ENCODE measurements at places on chromosomes 1 and 21. TPM values are rescaled to one million over a fixed set of nuclear protein-coding genes. Genes with fewer than 3 reads are reported as not detected.

The TPTE gene
- total RNA-seq = not detected

The SLC45A3 gene
- 1.1 TPM for total RNA-seq

DNA sequence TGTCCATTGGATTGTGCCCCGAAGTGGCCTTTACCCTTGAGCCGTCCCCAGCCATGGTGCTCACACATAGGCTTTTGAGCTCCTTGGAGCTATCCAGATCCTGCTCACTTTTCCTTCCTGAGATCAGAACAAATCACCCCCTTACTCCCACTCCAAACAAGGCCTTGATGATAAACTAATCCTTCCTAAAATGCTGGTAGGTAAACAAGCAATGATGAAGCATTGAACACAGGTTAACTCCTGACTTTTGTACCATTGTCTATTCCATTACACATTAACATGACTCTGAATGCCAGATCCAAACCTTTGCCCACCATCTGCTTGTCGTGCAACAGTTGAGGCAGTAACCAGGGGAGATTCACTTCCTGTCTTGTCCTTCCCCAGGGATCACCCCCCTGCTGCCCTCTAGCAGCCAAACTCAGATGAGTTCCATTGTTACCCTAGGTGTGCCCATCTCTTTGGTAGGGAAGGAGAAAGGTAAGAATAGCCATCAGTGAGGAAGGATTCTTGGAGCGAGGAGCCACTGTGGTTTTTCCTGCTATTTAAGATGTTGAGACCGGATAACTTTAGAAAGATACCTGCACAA is 79.5 kb upstream of the DNAJC6 start:
- H3K4me3 ChIP-seq = no peak overlapping the region
- no peak for DNase-seq
- no peaks in the 10 kb centered on the region for H3K27me3 ChIP-seq
- peaks cover 2% of the 10 kb centered on the region for H3K36me3 ChIP-seq

GRCh38 chr1:210571356-210572284 is 242.9 kb downstream of the HHAT start:
- no peaks in the 10 kb centered on the region for H3K27me3 ChIP-seq
- no peak overlapping the region for H3K4me3 ChIP-seq
- H3K27ac ChIP-seq = no peak overlapping the region
- no peaks in the 10 kb centered on the region for H3K4me1 ChIP-seq
- DNase-seq = no peak

DNA sequence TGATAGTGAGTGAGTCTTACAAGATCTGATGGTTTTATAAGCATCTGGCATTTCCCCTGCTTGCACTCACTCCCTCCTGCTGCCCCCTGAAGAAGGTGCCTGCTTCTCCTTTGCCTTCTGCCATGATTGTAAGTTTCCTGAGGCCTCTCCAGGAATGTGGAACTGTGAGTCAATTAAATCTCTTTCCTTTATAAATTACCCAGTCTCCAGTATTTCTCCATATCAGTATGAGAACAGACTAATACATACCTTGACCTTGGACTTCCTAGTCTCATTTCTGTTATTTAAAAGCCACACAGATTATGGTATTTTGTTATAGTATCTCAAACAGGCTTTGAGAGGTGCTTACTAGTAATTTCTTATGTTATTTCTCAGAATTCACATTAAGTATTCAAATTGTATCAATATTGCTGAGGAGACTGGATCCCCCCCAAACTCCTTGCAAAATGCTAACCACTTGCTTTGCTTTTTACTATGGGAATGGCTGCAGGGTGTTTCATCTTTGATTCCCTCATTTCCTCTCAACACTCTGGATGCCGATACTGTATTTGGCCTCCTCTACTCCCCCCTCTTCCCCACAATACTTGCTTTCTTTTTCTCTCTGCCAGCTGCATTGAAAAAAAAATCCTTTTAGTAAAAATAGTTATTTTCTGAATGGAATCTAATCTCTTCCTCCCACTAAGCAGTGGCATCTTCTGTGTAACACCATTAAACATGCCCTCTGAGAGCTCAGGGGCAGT is 96.9 kb upstream of the WLS start:
- H3K27me3 ChIP-seq = no peaks in the 10 kb centered on the region
- peak overlapping the region; percentile 15 for H3K27ac ChIP-seq
- H3K4me3 ChIP-seq = no peak overlapping the region

GRCh38 chr1:174746024-174746808 is 253.5 kb upstream of the CACYBP start:
- H3K36me3 ChIP-seq = no peaks in the 10 kb centered on the region
- H3K4me1 ChIP-seq = no peaks in the 10 kb centered on the region
- no peaks in the 10 kb centered on the region for H3K27me3 ChIP-seq
- H3K27ac ChIP-seq = no peak overlapping the region

GRCh38 chr21:14857529-14857928 is 207.3 kb downstream of the NRIP1 start:
- H3K27me3 ChIP-seq = no peaks in the 10 kb centered on the region
- peaks cover under 1% of the 10 kb centered on the region for H3K4me1 ChIP-seq
- DNase-seq = no peak
- no peak overlapping the region for H3K4me3 ChIP-seq
- no peak overlapping the region for H3K27ac ChIP-seq

GRCh38 chr1:63828322-63829044 is 54.7 kb downstream of the ROR1 start:
- no peaks in the 10 kb centered on the region for H3K27me3 ChIP-seq
- no peak for DNase-seq
- peaks cover 6% of the 10 kb centered on the region for H3K4me1 ChIP-seq
- H3K4me3 ChIP-seq = no peak overlapping the region
- H3K27ac ChIP-seq = no peak overlapping the region

- no peak overlapping the region for H3K27ac ChIP-seq
- DNase-seq = no peak
- H3K27me3 ChIP-seq = no peaks in the 10 kb centered on the region
- no peaks in the 10 kb centered on the region for H3K4me1 ChIP-seq
Measured at GRCh38 chr1:30569384-30569783, 154.0 kb downstream of the MATN1 start.

- no peaks in the 10 kb centered on the region for H3K27me3 ChIP-seq
- DNase-seq = peak; percentile 7
- H3K36me3 ChIP-seq = no peaks in the 10 kb centered on the region
- no peak overlapping the region for H3K27ac ChIP-seq
Measured at GRCh38 chr1:98749152-98749756, 87.7 kb downstream of the SNX7 start.

GRCh38 chr1:119254067-119254720 is 113.7 kb upstream of the WARS2 start:
- H3K4me1 ChIP-seq = no peaks in the 10 kb centered on the region
- DNase-seq = no peak
- no peaks in the 10 kb centered on the region for H3K27me3 ChIP-seq
- no peak overlapping the region for H3K4me3 ChIP-seq
- H3K27ac ChIP-seq = no peak overlapping the region

DNA sequence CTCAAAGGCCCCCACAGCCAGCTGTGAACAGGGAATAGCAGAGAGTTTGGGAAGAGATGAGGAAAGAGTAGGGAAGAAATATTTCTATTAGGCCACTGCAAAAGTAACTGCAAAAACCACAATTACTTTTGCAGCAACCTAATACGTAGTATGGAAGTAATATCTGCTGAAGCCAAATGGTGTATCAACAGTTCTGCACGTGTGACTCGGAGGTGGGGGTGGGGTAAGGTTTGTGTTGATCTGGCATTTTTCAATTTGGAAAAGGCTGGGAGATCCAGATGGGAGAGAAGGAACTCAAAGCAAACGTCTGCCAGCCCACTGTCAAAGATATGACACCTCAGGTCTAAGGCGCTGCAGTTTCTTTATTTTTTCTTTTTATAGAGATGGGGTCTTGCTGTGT is 11.1 kb upstream of the ZNF436 start:
- no peaks in the 10 kb centered on the region for H3K27me3 ChIP-seq
- peaks cover 2% of the 10 kb centered on the region for H3K36me3 ChIP-seq
- no peak overlapping the region for H3K4me3 ChIP-seq
- DNase-seq = no peak

DNA sequence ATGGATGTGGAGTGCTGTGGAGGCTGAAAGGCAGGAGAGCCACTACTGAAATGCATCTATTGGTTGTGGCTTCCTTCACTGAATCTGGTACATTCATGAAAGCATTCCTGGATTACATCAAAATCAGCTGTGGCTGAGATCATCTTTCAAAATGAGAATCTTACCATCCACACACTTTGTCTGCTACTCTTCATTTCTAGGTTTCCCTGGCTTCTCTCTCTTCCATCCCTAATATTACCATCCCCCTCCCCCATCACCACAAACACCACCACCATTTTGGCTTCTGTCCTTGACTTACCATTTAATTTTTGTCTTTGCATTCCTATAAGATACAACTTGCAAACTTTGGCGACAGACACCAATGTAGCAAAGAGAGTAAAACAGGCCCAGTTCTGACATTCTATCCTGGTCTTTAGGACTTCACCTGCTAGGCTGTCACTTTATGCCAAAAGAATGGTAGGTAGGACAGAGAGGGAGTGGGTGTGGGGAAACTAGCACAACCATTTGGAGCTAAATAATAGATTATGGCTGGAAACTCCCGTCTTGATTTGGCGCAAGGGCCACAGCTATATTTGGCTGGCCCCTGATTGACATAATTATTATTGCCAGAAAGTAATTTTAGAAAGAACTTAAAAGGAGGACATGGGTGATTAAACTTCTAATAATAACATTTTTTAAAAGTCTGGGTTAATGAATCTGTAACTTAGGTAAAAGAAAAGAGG is 15.1 kb upstream of the DUSP10 start:
- peaks cover 10% of the 10 kb centered on the region for H3K4me1 ChIP-seq
- H3K36me3 ChIP-seq = no peaks in the 10 kb centered on the region
- H3K4me3 ChIP-seq = no peak overlapping the region
- no peaks in the 10 kb centered on the region for H3K27me3 ChIP-seq

Measured in IMR-90 (cell line).